ENCODE measurements at places on chromosomes 4 and X. TPM values are rescaled to one million over a fixed set of nuclear protein-coding genes. Genes with fewer than 3 reads are reported as not detected.
A peak's percentile ranks its signal among the peaks of the same experiment; 100 is the strongest.

DNA sequence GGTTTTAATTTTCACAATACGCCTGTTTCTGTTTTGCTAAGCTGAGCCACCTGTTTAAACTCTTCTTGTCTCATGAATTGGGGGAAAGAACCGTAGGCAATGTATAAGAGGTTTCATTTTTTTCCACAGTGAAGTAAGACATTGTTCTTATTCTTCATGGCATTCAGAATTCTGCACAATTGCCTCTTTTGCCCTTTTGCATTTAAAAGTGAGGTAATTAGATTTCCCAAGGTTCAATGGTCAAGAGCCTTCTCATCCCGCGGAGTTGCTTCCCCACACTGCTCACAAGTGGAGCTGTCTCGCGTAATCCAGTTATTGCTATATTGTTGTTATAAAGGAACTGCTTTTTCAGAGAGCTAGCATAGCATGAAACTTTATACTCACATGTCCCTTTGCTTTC lies 90.9 kb upstream of the SPRY1 start:
- DNase-seq: no peak

GRCh38 chr4:25085671-25086070 lies 54.9 kb upstream of the LGI2 start:
- peak; percentile 18 for DNase-seq

Gene GPR78
- total RNA-seq: not detected

- DNase-seq: no peak
These were observed 8.1 kb downstream of the CPZ start for GRCh38 chr4:8600686-8601085.

GRCh38 chr4:27973056-27973455 lies 1112.4 kb downstream of the STIM2 start:
- no peak for DNase-seq

DNA sequence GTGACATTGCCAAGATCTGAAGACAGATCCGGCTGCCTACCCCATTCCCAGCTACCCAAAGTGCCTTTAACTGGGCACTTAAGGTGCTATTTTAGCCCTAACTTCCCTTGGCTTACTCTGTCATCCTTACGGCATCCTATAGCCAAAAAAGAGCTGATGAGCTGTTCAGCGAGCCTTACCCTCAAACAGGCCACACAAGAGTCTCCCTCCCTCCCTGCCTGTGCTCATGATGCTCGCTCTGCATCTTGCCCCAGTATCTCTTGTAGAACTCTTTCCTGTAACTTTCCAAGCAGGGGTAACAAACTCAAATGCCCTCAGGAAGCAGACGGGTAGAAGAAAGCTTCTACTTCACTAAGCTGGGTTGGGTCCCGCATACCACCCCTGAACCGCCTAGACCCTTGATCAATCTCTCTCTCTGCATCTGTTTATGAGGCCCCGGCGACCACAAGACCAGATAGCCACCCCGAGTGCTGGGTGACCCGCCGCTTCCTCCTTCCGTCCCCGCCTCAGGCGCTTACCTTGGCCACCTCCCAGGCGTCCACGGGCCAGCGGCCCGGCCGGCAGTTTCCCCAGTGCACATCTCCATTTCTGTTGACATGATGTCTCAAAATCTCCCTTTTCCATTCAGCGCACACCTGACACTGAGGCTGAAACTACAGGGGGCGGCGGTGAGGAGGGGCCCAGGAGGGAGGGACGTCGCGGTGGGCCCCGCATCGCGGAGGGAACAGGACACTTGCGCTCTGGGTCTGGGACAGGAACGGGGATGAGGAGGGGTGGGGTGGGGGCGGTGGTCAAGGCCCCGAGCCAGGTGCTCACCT lies 663 bp downstream of the CXorf38 start:
- DNase-seq: no peak

Gene RTL3
- total RNA-seq: not detected

DNA sequence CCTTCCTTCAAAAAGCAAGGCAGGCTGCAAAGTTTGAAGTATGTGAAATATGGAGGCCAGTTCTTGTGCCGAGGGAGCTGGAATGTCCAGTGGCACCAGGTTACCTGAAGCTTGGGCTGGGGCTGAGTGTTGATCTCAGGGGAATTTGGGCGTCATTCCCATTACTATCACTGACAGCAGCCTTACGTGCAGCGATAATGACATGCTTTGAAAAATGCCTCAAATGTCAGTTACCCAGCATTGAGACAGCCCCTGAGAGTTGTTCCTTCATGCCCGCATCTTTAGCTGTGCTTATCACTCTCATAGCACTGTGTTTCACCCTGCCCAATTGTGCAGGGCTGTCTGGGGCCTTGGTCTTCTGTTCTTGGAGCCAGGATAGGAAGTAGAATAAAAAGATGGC lies 27.4 kb downstream of the SLC16A2 start:
- DNase-seq: no peak

GRCh38 chr4:62285026-62285425 lies 1084.9 kb downstream of the ADGRL3 start:
- no peak for DNase-seq

Gene PFKFB1
- total RNA-seq: not detected

Gene ZFP92
- 0.55 TPM for total RNA-seq

Gene AASDH
- total RNA-seq: 3.8 TPM

Gene ADH4
- not detected for total RNA-seq

Gene DYNLT3
- 38.3 TPM for total RNA-seq

Gene NAP1L3
- total RNA-seq: 0.17 TPM

DNA sequence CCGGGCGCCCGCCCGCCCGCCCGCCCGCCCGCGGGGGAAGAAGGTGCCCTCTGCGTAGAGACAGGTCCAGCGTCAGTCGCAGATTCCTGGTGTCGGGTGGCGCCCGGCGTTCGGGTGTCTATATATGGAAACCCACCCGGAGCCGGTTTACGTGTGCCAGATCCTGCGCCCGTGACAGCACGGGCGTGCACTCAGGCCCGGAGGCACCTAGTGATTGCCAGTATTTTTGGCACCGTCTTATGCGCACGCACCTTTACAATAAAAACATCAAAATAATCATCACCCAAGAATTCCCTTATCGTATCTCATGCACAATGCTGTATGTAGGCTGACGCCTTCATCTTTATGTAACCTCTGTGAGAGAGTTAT lies 519 bp downstream of the SLC25A4 start:
- DNase-seq: peak; percentile 22

Gene GSX2
- not detected for total RNA-seq

DNA sequence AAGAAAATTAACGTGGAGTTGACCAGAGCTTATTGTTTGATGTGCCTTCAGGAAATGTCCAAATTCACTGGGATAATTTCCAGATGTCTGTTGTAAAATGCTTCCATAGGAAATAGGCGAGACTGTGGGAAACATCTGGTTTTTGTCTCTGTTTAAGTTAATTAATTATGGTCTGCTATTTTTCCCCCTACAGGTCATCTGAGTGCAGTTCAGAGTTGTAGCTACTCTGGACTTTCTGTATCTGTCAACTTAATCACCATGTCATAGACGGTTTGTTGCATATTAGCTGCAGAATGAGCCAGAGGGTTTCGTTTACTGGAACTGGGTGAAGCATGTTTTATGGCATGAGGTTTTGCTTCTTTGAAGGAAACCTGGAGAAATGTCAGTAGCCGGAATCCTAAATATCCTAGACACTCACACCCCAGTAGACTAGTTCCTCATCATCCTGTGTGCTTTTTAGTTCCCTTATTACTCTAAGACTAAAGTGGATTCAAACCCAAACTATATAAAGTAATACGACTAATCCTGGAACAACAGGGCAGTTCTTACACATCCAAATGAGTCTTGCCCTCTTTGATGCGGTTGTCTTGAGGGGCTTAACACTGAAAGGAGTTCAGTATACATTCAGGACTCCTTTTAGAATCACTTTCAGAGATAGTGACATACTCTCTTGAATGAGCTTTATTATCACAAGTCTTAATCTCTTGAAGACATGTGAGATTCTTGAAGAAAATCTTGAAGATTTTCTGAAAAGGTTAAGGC lies 62.5 kb downstream of the PPEF1 start:
- no peak for DNase-seq

DNA sequence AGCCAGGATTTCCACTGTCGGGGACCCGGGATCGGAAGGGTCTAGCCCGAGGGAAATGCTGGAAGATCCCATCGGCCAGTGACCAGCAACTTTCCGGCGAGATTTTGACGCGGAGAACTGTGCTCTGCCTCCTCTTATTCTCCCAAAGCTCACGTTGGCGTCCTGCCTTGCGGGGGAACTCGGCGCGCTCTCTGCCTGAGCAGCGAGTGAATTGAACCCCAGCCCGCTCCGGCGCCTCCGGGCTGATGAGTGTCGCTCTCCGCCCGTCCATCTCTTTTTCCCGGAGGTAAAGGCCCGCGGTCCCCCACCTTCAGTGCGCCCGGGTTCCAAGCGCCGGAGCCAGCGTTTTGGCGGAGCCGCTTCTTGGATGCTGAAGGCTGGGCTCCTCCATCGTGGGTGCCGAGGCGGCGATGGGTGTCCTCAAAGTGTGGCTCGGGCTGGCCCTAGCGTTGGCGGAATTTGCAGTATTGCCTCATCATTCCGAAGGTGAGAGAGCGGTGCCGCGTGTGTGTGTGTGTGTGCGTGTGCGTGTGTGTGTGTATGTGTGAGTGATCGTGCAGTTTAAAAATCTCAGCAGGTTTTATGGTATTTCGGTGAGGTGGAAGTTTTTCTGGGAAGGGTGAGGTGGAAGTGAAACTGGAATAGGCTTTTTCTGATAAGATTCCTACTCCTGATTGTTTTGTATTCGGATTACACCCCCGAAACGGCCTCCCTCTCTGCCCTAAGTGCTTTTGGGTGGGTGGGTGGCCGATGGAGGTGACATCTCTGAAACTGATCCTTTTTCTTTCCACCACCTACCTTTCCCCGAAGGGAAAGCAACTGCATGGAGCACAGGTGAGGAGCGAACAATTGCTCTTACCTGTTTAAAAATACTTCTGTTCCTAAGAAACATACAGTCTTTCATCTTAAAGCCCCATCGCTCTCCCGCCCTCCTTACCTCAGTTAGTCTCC lies 752 bp downstream of the FRAS1 start:
- peak; percentile 17 for DNase-seq

Gene SLBP
- total RNA-seq: 89.5 TPM

Gene BMX
- not detected for total RNA-seq

Gene CENPC
- 11.8 TPM for total RNA-seq

GRCh38 chr4:185346975-185347601 lies 48.6 kb downstream of the LRP2BP start:
- DNase-seq: no peak

Gene STPG2
- total RNA-seq: not detected

Gene ITGB1BP2
- 6.6 TPM for total RNA-seq

DNA sequence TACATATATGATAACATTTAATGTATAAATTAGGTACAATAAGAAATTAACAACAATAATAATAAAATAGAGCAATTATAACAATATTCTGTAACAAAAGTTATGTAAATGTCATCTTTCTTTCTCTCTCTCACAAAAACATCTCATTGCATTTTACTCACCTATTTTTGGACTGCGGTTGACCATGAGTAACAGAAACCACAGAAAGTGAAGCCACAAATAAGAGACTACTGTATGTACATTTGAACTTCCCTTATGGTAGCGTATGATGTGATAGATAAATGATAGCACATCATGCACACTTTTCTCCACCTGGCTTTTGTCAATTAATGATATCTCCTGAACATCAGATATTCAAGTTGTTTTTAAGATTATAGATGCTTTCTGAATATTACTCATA lies 80.5 kb downstream of the HNRNPD start:
- DNase-seq: no peak

- peak; percentile 92 for DNase-seq
These were observed 484.2 kb upstream of the BOD1L1 start for GRCh38 chr4:14111730-14112181.

Gene MID1IP1
- total RNA-seq: 53.8 TPM

Gene FAAH2
- not detected for total RNA-seq

GRCh38 chr4:139419388-139419914 lies 34.5 kb upstream of the RAB33B start:
- DNase-seq: peak; percentile 93

- no peak for DNase-seq
These were observed 21.9 kb downstream of the FHIP1A start for GRCh38 chr4:151430740-151431457.

Gene STBD1
- total RNA-seq: not detected

- peak; percentile 55 for DNase-seq
These were observed 6.5 kb downstream of the ZNF185 start for GRCh38 chrX:152904151-152905080.

DNA sequence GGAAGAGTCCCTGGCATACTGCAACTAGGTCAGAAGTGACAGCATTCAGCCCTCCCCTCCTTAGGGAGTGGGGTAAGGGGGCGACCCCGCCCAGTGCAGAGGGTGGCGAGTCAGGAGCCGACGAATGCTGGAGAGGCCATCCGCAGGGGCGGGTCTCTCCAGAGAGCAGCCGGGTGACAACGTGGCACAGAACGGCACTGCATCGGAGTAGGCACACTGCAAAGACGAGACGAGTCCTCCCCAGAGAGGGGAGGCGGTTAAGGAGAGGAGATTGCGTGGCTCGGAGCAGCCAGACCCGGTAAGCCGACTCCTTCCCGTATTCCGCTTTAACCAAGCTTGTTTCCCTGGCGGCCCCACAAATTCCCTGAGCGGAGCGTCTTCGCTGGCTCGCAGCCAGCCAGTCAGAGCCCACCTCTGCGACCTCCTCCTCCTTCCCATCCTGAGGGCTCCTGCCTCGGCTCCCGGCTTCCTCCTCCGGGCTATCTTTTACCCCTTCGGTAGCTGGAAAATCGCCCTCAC lies 54.9 kb downstream of the LINC00632 start:
- peak; percentile 23 for DNase-seq

GRCh38 chr4:102640669-102641068 lies 120.1 kb downstream of the MANBA start:
- no peak for DNase-seq

Gene PAGE2
- total RNA-seq: not detected

Gene AFF2
- total RNA-seq: not detected

Gene S100P
- 0.45 TPM for total RNA-seq

DNA sequence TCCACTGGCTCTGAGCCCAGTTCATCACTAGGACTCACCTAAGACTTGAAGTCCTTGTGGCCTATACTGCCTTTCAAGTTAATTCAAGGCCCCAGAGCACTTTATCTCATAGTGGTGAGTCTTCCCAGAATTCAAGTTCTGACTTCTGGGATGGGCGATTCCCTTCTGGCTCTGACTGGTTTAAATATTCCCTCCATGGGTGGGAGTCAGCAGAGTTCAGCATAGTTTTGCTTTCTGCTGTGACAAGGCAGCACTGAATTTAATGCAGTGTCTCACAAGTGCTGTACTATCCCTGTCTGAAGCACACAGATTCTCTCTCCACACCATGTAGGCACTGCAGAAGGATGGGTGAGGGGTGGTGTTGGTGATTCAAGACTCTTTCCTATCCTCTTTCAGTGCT lies 46.5 kb downstream of the KLF8 start:
- no peak for DNase-seq

Data from A673 (cell line).